NCI-H510A treated with DMSO at 0.1 percent for 48 hours (cell line): ENCODE measurements at places on chromosomes 6 and 20.
A peak's percentile ranks its signal among the peaks of the same experiment; 100 is the strongest.

- no peak for DNase-seq
Observed at GRCh38 chr20:33281550-33282146, 1.4 kb upstream of the BPIFB1 start.

- no peak for DNase-seq
Observed at GRCh38 chr6:34073540-34073939, 72.3 kb downstream of the GRM4 start.

DNA sequence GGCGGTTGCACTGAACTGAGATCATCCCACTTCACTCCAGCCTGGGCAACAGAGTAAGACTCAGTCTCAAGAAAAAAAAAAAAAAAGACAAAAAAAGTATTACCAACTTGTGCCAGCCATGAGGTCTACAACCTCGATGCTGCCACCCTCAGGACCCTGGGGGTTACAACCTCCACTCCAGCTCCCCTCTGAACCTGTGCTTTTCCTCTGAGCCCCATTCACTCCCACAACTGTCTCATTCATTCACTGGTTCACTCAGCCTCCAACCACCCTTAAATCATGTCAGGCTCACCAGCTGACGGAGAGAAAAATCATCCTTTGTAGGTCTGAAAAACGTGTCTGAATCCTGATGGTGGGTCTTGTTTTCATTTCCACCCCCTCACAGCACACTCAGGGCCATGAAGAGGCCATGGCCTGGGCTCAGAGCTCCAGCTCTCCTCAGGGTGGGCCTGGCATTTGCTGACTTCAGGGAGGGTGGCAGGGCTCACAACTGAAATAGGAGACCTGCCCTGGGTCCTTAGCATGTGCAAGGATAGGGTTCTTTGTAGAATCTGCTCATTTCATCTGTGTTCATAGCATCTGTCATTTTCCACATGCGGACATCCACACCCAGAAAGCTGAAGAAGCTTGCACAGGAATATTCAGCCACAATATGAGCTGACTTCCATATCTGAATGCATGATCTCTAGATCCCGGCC lies 1.9 kb upstream of the ULBP1 start:
- no peak for DNase-seq

DNA sequence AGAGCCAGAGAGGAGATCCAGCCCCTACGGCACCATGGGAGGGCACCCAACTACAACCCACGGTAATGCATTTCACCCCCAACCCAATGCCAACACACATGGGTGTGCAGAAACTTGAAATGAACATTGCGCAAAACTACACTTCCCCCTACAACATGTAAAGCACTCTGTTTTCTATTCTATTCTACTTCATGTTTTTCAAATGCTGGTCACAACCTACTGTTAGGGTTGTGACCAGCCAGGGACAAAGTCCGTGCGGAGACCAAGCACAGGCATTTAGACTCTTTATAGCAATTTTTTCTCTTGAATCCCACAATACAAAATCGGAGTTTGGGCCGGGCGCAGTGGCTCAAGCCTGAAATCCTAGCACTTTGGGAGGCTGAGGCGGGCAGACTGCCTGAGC lies 90.6 kb downstream of the MRPL14 start:
- no peak for DNase-seq

GRCh38 chr20:37919389-37920040 lies 16.6 kb downstream of the VSTM2L start:
- DNase-seq = no peak

- no peak for DNase-seq
Observed at GRCh38 chr20:47354714-47355488, 1.6 kb downstream of the ZMYND8 start.

GRCh38 chr6:45631396-45631795 lies 253.7 kb upstream of the SUPT3H start:
- no peak for DNase-seq

DNA sequence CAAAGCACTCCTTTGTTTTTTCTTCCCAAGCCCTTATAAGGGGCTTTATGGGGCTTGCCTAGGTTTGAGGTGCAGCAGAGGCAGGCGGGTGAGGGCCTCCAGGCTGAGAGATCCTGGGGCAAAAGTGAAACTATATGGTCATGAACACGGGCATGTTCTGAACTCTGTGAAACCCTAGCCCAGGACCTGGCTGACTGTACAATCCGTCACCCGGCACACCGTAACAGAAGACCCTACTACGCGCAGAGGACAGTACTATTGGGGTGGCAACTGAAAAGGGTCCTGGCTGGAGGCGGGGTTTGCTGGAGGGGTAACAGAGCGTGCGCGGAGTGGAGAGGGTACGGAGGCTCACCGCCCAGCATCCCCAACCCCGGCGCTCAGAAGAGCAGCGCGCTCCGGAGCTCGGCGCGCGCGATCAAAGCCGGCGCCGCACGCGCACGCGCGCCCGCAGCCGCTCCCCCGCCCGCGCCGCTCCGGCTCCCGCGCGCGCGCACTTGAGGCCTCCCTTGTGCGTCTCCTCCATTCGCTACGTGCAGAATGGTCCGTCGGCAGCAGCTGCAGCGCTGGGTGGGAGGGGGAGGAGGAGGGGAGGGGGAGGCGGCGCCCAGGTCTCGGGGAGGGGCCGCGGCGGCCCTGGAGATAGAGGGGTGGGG lies 54.2 kb downstream of the MRPL14 start:
- DNase-seq = no peak

DNA sequence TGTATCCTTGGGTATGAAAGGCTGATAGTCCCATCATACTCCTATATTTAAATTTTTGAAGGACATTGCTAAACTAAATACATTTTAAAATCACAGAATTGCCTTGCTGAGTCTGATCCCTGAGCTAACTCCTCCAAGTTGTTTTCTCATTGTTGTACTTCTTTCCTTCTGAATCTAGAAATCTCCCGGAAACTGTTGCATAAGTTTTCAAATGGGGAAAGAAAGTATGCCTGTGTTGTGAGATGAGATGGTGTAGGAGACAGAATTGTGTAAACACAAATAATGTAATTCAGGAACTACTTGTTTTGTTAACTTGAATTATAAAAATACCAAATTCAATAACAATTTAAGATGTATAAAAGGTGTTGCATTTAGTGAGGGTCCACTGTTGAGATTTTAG lies 7.3 kb downstream of the PNRC1 start:
- no peak for DNase-seq

GRCh38 chr20:47016068-47016664 lies 121.5 kb downstream of the EYA2 start:
- DNase-seq = no peak

- no peak for DNase-seq
Observed at GRCh38 chr20:278607-279571, 11.7 kb downstream of the C20orf96 start.

GRCh38 chr20:62820208-62820961 lies 3.5 kb downstream of the COL9A3 start:
- DNase-seq = no peak

DNA sequence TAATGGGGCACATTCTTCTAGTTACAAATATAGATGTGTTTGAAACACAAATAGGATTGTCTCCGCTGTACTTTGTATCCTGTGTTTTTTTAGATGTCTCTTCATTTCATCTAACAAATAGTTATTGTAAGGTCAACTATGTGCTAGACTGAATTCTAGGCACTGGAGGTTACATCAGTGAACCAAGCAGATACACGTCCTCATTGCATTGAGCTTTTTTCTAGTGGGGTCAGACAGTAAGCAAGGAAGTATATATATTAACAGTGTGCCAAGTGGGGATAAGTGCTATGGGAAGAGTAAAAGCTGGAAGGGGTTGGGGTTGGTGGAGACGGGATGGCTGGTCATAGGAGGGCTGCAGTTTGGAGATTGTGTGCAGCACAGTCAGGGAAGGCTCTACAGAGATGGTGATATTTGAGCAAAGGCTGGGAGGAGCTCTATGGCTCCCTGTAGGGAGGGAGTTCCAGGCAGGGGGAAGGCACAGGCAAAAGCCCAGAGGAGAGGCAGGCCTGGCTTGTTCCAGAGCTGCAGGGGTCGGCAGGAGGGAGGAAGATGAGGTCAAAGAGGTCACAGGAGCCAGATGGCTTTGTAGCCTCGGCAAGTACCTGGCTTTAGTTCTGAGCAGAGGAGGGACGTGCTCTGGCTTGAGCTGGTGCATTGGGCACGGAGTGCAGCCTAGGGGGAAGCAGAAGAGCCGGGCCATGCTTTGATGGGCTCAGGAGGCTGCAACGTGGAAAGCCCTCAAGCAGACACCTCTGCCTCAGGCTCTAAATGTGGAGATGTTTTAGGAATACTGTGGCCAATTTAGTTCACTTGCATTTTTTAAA lies 152.3 kb downstream of the ZDHHC14 start:
- no peak for DNase-seq

DNA sequence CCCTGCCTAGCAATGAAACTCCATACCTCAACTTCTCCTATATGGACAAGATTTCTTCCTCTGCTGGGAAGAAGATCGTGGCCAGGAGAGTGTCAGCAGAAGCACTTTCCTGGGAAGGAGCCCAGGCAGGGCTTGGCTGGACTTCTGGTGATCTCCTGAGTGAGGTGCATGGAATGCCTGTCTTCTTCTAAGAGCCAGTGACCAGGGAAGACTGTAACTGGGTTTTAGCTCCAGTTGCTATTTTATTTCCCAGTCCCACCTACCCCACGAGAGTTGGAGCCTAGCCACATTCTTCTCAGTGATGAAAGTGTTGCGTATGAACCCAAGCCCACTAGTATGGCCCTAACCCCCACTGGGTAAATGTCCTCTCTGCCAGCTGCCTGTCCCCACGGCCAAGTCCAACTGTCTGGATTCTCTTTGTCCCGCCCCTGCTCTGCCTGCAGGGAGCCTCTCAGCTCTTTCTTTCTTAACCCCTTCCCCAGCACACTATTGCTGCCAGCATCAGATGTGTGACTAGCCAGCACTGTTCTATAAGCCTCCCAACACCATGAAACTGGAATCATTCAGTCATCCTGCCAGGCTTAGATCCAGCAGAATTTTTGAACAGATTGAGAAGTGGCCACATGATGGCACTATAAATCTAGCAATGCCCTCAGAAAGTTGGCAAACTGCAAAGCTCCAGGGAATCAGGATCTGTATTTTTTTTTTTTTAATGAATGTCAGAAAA lies 69.8 kb upstream of the FAM184A start:
- peak; percentile 31 for DNase-seq

- no peak for DNase-seq
Observed at GRCh38 chr6:134289204-134289575, 28.7 kb downstream of the SGK1 start.

DNA sequence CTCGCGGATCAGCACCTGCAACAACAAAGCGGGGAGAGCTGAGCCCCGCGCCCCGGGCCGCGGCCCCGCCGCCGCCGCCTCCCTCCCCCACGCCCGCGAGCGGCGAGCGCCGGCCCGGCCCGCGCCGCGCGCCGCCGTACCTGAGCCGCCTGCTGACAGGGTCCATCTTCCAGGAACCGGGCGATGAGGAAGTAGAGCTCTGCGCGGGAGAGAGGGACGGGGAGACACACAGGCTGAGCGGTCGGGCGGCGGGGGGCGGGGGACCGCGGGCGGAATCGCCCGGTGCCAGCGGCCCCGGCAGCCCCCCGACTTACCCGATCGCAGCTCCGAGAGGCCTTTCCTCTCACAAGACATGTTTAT lies 359 bp downstream of the PHIP start:
- DNase-seq = peak; percentile 53

GRCh38 chr6:126888727-126889725 lies 229.4 kb upstream of the RSPO3 start:
- no peak for DNase-seq

DNA sequence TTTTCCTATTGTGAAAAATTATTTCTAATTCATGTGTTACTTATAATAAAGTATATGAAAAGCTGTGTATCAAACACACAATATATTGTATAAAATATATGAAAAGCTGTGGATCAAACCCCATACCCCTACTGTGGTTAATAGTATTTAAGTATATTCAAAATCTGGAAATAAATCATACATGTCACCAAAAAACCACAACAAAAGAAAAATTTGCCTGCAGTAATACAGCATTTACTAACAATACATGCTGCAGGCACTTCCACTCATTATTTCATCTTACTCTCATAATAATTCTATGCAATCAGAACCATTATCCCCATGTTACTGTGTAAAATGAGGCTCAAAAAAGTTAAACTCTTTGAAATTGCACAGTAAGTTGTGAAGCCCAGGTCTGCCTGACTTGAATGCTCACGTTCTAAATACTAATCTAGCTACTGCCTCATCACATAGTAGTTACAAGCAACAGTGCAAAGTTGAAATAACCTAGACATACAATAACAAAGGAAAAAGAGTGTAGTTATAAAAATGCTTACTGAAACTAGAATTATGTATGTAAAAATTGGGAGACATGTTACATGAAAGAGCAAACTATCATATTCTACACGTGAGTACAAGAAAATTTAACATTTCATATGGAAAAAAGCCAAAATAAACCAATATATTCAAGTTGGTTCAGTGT lies 61.7 kb downstream of the FAM217A start:
- DNase-seq = no peak

GRCh38 chr6:82863781-82864180 lies 201.9 kb downstream of the UBE3D start:
- no peak for DNase-seq

DNA sequence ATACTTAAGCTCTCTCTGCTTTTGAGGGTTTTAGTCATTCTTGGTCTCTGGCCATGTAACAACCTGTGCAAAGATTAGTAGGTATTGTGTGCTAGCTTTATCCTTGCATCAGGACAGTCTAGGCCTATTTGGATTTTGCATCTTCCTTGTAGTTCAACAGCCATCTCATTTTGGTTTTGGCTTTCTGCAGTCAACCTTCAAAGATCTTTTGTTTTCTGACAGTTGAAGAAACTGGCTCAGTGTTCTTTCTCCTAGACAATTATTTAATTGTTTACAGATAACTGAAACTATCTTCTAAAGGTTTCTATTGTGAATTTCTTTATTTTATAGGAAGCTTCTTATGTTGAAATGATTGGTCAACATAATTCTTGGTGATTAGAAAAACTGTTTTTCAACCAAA lies 307.5 kb downstream of the CDKAL1 start:
- DNase-seq = no peak

GRCh38 chr6:55047451-55048044 lies 126.8 kb upstream of the HCRTR2 start:
- no peak for DNase-seq

GRCh38 chr6:119470893-119471542 lies 121.5 kb upstream of the MAN1A1 start:
- no peak for DNase-seq

DNA sequence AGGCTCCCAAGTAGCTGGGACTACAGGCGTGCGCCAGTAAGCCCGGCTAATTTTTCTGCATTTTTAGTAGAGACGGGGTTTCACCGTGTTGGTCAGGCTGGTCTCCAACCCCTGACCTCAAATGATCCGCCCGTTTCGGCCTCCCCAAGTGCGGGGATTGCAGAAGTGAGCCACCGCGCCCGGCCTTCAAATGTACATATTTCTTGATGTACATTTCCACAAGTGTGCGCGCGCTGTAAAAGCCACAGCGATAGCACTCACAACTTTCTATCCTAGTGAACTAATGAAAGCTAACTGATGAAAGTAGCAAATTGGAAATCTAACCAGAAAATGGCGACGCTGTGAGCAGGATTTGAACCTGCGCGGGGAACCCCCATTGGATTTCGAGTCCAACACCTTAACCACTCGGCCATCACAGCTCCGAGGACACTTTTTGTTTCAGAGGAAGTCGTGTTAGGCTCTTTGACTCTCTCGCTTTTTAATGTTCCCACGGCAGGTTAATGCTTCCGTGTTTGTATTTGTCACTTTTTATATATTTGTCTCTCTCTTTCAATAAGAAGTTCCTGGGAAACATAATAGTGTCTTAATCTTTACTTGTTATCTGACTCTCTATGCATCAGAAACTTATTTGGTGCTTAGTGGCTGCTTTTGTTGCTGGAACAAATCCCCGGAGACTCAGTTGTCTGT lies 199.4 kb upstream of the ZNF184 start:
- no peak for DNase-seq
